ENCODE measurements at places on chromosomes 1 and 21. TPM values are rescaled to one million over a fixed set of nuclear protein-coding genes. Genes with fewer than 3 reads are reported as not detected.

The NCF2 gene
- 0.38 TPM for total RNA-seq

The OVAAL gene
- total RNA-seq, result not detected

GRCh38 chr1:228037401-228038386 lies 30.9 kb downstream of the WNT3A start:
- H3K4me1 ChIP-seq, result no peaks in the 10 kb centered on the region
- H3K27me3 ChIP-seq, result peaks cover 23% of the 10 kb centered on the region
- no peaks in the 10 kb centered on the region for H3K36me3 ChIP-seq
- DNase-seq, result no peak
- H3K4me3 ChIP-seq, result no peak overlapping the region
- no peak overlapping the region for H3K27ac ChIP-seq

- no peaks in the 10 kb centered on the region for H3K27me3 ChIP-seq
- H3K4me3 ChIP-seq, result no peak overlapping the region
- H3K36me3 ChIP-seq, result no peaks in the 10 kb centered on the region
- no peaks in the 10 kb centered on the region for H3K4me1 ChIP-seq
- H3K27ac ChIP-seq, result no peak overlapping the region
Measured at GRCh38 chr1:39525366-39526165, 34.1 kb downstream of the BMP8A start.

DNA sequence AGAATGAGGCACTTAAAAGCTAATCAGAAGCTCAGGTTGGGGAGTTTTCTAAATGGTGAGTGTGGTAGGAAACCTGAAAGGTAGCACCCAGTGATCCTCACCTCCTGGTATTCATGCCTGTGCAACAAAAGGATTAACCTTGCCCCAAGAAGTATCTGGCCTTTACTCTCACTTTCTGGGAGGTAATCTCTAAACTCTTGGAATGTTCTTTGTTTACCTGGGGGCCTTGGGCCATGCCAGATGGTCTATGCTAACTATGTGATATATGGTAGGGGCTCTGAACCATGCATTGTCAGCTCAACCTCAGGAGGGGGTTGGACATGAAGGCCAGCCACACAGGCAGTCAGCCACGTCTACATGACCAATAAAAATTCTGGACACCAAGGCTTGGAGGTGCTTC lies 24.4 kb upstream of the TRIM33 start:
- H3K4me3 ChIP-seq, result no peak overlapping the region
- DNase-seq, result no peak
- H3K27ac ChIP-seq, result no peak overlapping the region
- no peaks in the 10 kb centered on the region for H3K4me1 ChIP-seq
- H3K27me3 ChIP-seq, result no peaks in the 10 kb centered on the region
- H3K36me3 ChIP-seq, result no peaks in the 10 kb centered on the region

The TACSTD2 gene
- total RNA-seq, result 0.31 TPM

DNA sequence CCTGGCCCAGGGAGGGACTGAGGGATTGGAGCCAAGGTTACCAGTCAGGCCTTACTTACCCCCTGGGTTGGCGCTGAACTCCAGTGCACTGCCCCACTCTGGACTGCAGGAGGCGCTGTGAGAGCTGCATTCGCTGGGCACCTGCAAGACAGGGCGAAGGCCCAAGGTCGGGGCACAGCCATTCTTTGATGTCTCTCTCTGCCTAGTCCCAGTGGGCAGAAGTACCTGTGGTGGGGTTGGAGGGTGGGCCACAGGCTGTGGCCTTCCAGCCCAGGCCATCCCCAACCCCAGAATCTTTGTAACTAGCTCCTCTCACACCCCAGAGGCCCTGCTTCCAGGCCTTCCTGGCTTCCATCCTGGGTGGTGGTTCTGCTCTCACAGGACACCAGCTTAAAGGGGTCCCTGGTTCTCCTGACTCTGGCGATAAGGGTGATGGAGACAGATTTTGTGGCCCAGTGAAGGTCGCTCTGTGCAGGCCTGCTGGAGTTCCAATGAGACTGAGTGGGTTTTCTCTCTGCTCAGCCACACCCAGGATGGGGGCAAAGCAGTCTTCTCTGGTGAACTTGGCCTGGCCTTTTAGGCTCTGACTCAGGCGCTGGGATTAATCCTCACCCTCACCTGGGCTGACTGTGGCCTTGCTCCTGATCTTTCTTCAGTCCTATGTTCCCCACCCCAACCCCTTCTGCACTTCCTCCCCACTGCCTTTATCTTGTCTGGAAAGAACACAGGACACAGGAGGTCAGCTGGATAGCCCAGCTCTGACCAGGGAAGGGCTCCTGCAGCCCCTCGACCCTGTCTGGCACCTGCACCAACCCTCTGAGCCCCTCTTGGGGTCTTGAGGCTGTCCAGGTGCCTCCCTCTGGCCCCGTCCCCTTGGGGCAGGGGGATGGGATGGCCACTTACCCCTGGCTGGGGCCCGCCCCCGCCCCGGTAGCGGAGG lies 954 bp downstream of the MYOG start:
- peak; percentile 81 for DNase-seq
- H3K36me3 ChIP-seq, result no peaks in the 10 kb centered on the region
- peaks cover 12% of the 10 kb centered on the region for H3K4me1 ChIP-seq
- H3K27me3 ChIP-seq, result peaks cover 72% of the 10 kb centered on the region

GRCh38 chr1:36531833-36532232 lies 49.1 kb upstream of the CSF3R start:
- no peak overlapping the region for H3K27ac ChIP-seq
- no peak overlapping the region for H3K4me3 ChIP-seq
- no peak for DNase-seq
- H3K27me3 ChIP-seq, result peaks cover 51% of the 10 kb centered on the region

The CYP4A22 gene
- total RNA-seq, result 0.07 TPM
